Endodermal cell (in vitro differentiated cells): ENCODE measurements at places on chromosomes 2 and 18. TPM values are rescaled to one million over a fixed set of nuclear protein-coding genes. Genes with fewer than 3 reads are reported as not detected.
A peak's percentile ranks its signal among the peaks of the same experiment; 100 is the strongest.

OSBPL6 gene
- total RNA-seq, result 2.6 and 3.6 TPM in 2 replicates

AGXT gene
- 0.21 to 0.47 TPM in 2 of 3 replicates, not detected in the other for total RNA-seq

ZNF892 gene
- 11.7 and 14.7 TPM in 2 replicates for total RNA-seq

DNA sequence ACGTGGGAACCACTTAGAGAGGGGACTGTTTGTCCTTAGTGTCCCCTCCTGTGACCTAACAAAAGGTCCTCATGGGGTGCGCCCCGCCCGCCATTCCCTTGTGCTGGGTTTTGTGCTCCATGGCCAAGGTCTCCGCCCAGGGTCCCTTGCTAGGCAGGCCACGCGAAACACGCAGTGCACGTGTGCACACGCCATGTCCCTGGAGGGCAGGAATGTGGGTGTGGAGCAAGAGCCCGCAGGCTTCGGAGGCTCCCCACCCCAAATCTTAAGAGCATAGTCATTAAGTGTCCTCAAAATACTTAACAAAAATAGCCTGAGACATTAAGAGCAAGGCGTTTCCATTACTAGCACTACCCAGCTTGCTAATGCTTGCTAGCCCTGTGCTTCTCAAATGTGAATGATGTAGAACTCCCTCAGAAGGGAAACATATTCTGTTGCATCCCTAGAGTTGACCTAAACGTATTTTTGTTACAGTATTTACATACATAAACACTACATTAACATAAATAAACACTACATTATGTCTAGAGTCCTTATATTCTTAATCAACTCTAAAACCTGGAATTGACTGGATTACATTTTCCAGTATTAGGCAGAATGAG, 117.6 kb upstream of the APCDD1 start:
- no peak for DNase-seq
- no peak overlapping the region for H3K27ac ChIP-seq
- H3K27me3 ChIP-seq, result no peaks in the 10 kb centered on the region
- H3K36me3 ChIP-seq, result no peaks in the 10 kb centered on the region
- no peak overlapping the region for H3K4me3 ChIP-seq

TGFA gene
- 1.6 to 3.4 TPM (median 3.2 TPM) in 3 replicates for total RNA-seq

GRCh38 chr2:236623816-236624215, 54.2 kb downstream of the ACKR3 start:
- no peak for DNase-seq
- H3K27me3 ChIP-seq, result no peaks in the 10 kb centered on the region
- no peak overlapping the region for H3K27ac ChIP-seq
- no peaks in the 10 kb centered on the region for H3K4me1 ChIP-seq
- no peak overlapping the region for H3K4me3 ChIP-seq

C2orf80 gene
- 0.34 and 0.55 TPM in 2 replicates for total RNA-seq

GRCh38 chr2:36087344-36087743, 268.2 kb upstream of the CRIM1 start:
- H3K4me3 ChIP-seq, result no peak overlapping the region
- no peak for DNase-seq
- no peaks in the 10 kb centered on the region for H3K4me1 ChIP-seq
- H3K27me3 ChIP-seq, result no peaks in the 10 kb centered on the region
- no peaks in the 10 kb centered on the region for H3K36me3 ChIP-seq
- no peak overlapping the region for H3K27ac ChIP-seq

- H3K36me3 ChIP-seq, result no peaks in the 10 kb centered on the region
- no peak overlapping the region for H3K27ac ChIP-seq
- no peaks in the 10 kb centered on the region for H3K4me1 ChIP-seq
- H3K4me3 ChIP-seq, result no peak overlapping the region
- no peak for DNase-seq
These were observed 1075.3 kb downstream of the LRP1B start for GRCh38 chr2:141055531-141055930.

EPHA4 gene
- 60.1 and 74.1 TPM in 2 replicates for total RNA-seq

GRCh38 chr18:26677957-26678356, 129.6 kb upstream of the KCTD1 start:
- DNase-seq, result no peak
- no peaks in the 10 kb centered on the region for H3K4me1 ChIP-seq
- no peak overlapping the region for H3K27ac ChIP-seq
- H3K27me3 ChIP-seq, result peaks cover 37% of the 10 kb centered on the region

DNA sequence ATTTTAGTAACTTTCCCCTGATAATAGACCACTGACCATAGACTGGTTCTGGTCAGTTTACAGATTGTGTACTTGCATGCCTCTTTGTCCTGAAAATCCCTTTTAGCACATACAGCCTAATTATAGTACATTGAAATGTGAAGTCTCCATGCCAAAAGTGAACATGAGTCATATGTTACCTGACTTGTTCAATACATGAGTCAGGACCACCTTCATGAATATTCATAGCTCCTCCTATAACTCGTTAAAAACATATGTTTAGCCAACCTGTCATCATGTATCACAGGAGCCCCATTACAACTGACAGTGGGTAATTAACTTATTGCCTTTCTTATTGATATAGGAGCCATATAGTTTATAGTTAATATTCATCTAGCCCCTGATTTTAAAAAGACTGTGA, 78.6 kb downstream of the SH3YL1 start:
- no peaks in the 10 kb centered on the region for H3K4me1 ChIP-seq
- H3K36me3 ChIP-seq, result no peaks in the 10 kb centered on the region
- no peak overlapping the region for H3K27ac ChIP-seq
- no peaks in the 10 kb centered on the region for H3K27me3 ChIP-seq
- DNase-seq, result no peak

LCT gene
- 0.11 TPM in 2 replicates for total RNA-seq

BCL11A gene
- total RNA-seq, result 12.4 to 17.6 TPM (median 14.7 TPM) in 3 replicates

KLHL41 gene
- total RNA-seq, result 0.35 TPM in 1 of 3 replicates, not detected in the others

HOXD4 gene
- not detected in 2 replicates for total RNA-seq

DNA sequence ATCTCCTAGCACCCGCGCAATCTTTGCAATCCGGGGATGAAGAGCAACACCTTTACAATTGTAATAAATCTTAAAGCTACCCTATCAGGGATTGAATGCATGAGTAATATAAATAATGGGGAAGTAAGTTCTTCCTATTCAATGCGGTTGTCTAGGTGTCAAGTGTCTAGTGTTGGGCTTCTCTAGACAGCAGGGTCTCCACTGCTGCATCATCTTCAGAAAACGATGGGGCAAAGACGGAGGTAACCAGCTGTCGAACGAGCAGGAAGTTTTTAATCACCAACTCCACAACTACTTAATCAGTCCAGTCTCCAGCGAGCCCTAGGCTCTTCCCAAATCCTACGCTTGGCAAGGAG, 573 bp downstream of the STAM2 start:
- no peak for DNase-seq
- H3K4me3 ChIP-seq, result peak overlapping the region; percentile 87
- no peaks in the 10 kb centered on the region for H3K36me3 ChIP-seq

DNA sequence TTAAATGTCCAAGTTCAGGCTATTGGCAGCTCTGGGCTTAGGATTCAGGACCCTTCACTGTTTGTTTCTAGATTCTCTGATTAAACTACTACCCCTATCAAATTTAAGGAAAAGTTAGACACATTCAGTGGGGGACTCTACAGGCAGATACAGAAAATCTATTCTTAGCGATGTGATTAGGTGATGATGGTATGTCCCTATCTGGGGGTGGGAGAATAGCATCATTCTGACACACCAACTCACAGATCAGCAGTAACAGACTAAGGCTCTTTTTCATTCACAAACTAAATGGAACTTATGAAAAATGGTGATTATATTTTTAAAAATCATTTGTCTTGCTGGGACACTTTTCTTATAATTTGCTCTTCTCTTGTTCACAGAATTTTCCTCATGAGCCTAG, 232.9 kb upstream of the CDH2 start:
- no peaks in the 10 kb centered on the region for H3K27me3 ChIP-seq
- no peaks in the 10 kb centered on the region for H3K4me1 ChIP-seq
- H3K27ac ChIP-seq, result no peak overlapping the region

ASIC4 gene
- total RNA-seq, result 0.54 to 1.2 TPM (median 1.00 TPM) in 3 replicates

COMMD1 gene
- 25.5 and 27.8 TPM in 2 replicates for total RNA-seq

DNA sequence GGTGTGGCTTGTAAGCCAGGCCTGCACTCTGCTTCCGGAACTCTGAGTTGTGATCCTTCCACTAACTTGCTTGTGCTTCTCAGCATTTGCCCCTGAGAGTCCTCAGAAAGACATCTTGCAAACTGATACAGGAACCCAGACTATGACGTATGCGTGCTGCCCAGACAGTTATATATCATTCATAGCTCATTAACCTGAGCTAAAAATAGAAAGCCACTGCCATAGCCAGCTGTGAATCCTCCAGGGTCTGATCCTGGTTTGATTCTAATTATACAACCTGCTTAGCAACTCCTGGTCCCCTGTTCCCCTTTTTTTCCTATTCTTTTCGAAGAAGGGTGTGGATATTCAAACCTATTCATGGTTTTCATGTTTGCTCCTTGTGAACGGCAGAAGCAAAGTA, 63.7 kb downstream of the MARCHF4 start:
- H3K27me3 ChIP-seq, result no peaks in the 10 kb centered on the region
- DNase-seq, result no peak
- no peak overlapping the region for H3K27ac ChIP-seq
- no peak overlapping the region for H3K4me3 ChIP-seq
- H3K36me3 ChIP-seq, result no peaks in the 10 kb centered on the region

GRCh38 chr2:171718720-171719119, 31.5 kb downstream of the DYNC1I2 start:
- H3K4me1 ChIP-seq, result no peaks in the 10 kb centered on the region
- H3K27me3 ChIP-seq, result no peaks in the 10 kb centered on the region
- DNase-seq, result no peak
- H3K4me3 ChIP-seq, result no peak overlapping the region
- peaks cover 64% of the 10 kb centered on the region for H3K36me3 ChIP-seq

DNA sequence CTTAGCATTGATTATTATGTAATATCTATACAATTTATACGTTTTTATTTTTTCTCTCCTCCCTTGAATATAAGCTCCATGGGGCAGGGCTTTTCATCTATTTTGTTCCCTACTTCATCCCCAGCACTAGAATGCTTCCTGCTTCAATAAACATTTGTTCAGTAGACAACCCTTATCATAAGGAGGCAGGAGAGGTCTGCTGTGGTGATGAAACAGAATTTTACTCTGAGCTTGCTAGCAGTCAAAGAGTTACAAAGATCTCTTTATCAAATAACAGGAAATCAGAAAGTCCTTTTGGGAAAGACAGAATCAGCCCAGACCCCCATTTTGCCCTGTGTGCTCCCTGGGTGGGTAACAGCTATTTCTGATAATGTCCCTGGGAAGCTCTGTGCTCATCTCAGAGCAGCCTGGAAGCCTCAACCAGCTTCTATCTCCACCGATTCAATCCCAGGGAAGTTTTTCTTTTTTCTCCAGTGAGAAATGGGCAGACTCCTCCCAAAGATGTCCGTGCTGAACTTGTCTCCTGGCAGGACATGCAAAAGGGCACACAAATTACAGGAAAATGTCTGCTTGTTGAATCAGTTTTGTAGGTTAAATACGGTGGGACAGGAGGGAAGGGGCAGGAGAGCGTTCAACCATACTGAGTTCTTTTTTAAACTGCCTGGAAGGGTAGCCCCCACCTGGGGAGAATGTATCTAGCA, 84.7 kb upstream of the PKDCC start:
- H3K4me3 ChIP-seq, result no peak overlapping the region
- H3K27ac ChIP-seq, result peak overlapping the region; percentile 80
- H3K36me3 ChIP-seq, result no peaks in the 10 kb centered on the region
- peaks cover 25% of the 10 kb centered on the region for H3K4me1 ChIP-seq

GRCh38 chr2:80303909-80304837, at the start of gene LRRTM1:
Gene LRRTM1 (minus strand): TSS chr2:80304752. CDS start chr2:80303819, 933 bp downstream.
- H3K4me3 ChIP-seq, result peak within 1 kb of the TSS; percentile 82
- H3K4me1 ChIP-seq, result no peaks in the 10 kb centered on the region
- peaks cover 62% of the 10 kb centered on the region for H3K27me3 ChIP-seq
- H3K36me3 ChIP-seq, result no peaks in the 10 kb centered on the region

DNA sequence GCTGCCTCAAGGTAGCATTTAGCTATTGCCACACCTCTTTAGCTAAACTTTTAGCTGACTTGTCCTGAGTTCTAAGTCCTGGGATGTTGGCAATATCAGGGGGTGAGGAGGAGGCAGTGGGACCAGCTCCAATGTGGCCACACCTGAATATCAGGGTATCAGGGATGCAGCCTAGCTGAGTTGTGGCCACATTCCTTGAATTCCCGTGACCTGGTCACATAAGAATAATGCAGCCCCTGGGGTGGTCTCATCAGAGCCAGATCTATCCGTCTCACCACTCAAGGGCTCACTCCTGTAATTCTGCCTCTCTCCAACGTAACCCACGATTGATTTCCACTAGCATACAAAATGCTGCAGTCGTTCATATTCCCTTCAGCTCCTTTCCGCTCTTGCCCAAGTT, 11.6 kb upstream of the TAF1B start:
- H3K4me3 ChIP-seq, result no peak overlapping the region
- no peaks in the 10 kb centered on the region for H3K27me3 ChIP-seq
- no peaks in the 10 kb centered on the region for H3K36me3 ChIP-seq

TMEM169 gene
- total RNA-seq, result 0.63 and 1.1 TPM in 2 replicates

LBX2 gene
- total RNA-seq, result 1.6 and 1.7 TPM in 2 replicates

TLK1 gene
- 85.4 to 92.8 TPM (median 89.8 TPM) in 3 replicates for total RNA-seq

GRCh38 chr2:211867845-211868451, 670.7 kb downstream of the ERBB4 start:
- DNase-seq, result no peak
- H3K27me3 ChIP-seq, result no peaks in the 10 kb centered on the region
- H3K36me3 ChIP-seq, result no peaks in the 10 kb centered on the region
- no peak overlapping the region for H3K4me3 ChIP-seq
- no peaks in the 10 kb centered on the region for H3K4me1 ChIP-seq

FAM124B gene
- 0.58 to 1.2 TPM in 2 of 3 replicates, not detected in the other for total RNA-seq

GRCh38 chr2:191950132-191950874, 103.4 kb upstream of the CAVIN2 start:
- no peaks in the 10 kb centered on the region for H3K27me3 ChIP-seq
- no peak overlapping the region for H3K4me3 ChIP-seq
- no peaks in the 10 kb centered on the region for H3K36me3 ChIP-seq
- no peak for DNase-seq
- no peak overlapping the region for H3K27ac ChIP-seq
- no peaks in the 10 kb centered on the region for H3K4me1 ChIP-seq

DNA sequence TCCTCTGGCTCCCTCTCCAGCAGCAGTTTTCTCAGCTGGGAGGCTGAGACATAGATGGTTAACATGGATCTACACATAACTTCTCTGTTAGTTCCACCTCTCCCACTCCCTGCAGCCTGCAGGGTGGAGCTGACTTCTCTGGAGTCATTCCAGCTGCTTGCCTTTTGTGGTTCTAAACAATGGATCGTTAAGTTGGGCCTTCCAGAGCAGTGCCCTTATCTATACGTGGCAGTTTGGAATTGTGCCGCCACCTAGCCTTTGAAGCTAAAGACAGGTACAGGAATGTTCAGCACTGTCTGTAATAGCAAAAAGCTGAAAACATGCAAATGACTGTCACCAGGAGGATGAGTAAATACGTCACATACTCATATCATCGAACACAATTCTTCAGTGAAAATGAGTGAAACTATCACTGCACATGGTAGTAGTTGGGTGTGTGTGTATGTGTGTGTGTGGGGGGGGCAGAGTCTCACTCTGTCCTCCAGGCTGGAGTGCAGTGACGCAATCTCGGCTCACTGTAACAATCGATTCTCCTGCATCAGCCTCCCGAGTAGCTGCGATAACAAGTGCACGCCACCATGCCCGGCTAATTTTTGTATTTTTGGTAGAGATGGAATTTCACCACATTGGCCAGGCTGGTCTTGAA, 50.3 kb downstream of the SH2D6 start:
- DNase-seq, result peak; percentile 83
- H3K27me3 ChIP-seq, result no peaks in the 10 kb centered on the region
- H3K36me3 ChIP-seq, result no peaks in the 10 kb centered on the region

PSME4 gene
- total RNA-seq, result 90.6 to 107 TPM (median 100 TPM) in 3 replicates

SEMA4C gene
- 56.7 to 86.7 TPM (median 82.5 TPM) in 3 replicates for total RNA-seq

GRCh38 chr2:152468899-152469692, 134.1 kb downstream of the FMNL2 start:
- H3K4me1 ChIP-seq, result peaks cover 18% of the 10 kb centered on the region
- peak; percentile 58 for DNase-seq
- H3K27me3 ChIP-seq, result no peaks in the 10 kb centered on the region
- H3K4me3 ChIP-seq, result no peak overlapping the region
- H3K36me3 ChIP-seq, result no peaks in the 10 kb centered on the region
- no peak overlapping the region for H3K27ac ChIP-seq
